ENCODE measurements at places on chromosomes 2 and 18.

GRCh38 chr2:85674417-85674816 lies 6.4 kb upstream of the SFTPB start:
- no peak for DNase-seq

DNA sequence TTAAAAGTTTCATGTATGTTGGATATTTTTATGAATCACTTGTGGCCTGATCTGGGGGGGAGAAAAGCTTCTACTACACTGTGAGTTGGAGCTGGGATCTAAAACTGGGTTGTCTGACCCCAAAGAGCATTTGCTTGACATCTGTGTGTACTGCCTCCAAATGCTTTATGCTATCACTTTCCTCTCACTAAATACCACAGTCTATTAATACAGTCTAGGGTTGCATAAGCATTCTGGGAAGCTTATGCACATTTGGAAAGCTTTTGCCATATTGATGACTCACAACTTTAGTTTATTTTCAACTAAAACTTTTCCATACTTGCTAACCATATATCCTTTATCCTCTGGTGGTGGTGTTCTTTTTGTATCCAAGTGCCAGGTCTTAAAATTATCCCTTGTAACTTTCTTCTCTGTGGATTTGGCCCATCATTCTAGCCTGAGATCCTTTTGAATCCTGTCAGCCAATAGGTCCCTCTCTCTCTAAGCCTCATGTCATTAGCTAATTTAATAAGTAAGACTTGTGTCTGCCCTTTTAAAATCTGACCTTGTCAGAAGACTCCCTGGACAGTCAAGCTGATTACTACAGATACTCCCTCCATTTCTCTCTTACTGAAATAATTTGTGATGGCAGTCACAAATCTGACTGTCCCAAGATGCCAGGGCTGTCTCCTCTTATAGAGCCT lies 72.7 kb downstream of the NXPH2 start:
- no peak for DNase-seq

DNA sequence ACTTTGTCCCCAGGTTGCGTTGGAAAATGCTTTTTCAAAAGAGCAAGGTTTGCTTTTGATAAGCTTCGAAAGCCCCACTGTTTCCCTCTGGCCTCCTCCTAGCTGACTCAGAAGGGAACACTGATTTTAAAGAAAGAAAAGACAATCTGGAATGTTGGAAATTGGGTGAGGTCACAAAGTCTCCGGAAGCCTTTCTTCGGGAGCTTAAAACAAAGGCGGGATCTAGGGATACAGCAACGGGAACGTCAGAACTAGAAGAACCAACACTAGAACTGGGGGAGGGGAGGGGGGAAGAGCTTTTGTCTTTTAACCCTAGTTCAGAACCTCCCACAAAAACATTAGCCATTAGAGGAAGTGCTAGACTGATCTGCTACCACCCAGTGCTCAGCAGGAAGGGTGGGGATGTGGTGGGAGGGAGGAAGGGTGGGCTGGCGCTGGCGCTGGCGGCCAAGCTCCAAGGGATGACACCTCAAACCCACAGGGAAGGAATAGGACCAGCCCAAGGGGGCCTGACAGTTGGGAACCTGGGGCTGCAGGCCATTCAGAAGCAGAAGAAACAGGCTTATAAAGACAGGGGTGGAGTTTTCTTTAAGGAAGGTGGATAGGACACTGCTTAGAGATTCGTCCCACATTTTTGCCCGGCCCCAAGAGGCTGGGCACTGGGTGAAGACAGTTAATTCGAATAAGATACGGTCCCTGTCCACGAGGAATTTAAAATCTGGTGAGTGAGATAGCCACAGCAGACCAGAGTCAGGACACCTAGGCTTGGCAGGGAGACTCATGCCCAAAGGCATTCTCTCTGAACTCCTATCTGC lies 1.7 kb downstream of the TMSB10 start:
- no peak for DNase-seq

DNA sequence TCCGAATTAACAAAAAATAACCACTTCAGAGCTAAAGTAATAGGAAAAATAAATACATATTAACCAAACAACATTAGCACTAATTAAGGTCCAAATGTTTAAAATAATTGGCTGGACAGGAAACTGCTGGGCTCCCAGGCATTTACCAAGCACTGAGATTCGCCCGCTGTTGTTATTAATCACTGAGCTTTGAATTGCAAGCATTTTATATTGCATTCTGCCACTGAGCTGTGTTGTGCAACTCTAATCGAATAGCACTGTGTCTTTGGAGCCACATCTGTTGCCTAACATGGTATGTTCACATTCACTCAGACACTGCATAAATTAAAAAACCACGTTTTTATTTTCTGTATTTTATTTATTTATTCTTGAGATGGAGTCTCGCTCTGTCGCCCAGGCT lies 88.9 kb downstream of the SOWAHC start:
- DNase-seq = no peak

DNA sequence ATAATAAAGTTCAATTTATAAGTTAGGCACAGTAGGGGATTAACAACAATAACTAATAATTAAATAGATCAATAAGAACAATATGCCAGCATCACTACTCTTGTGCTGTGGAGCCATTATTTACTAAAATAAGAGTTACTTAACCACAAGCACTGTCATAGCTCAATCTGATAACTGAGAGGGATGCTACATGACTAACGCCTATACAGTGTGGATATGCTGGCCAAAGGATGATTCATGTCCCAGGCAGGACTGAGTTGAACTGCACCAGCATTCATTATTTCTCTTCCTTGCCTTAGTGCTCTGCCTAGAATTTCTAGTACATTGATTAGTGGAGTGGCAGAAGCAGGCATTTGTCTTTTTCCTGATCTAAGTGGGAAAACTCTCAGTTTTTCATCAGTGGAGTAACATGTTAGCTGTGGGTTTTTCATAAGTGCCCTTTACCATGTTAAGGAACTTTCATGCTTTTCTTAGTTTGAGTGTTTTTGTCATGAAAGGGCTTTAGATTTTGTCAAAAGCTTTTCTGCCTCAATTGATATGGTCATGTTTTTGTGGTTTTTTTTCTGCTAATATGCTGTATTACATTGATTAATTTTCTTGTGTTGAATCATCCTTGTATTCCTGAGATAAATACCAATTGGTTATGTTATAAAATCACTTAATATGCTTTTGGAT lies 21.7 kb downstream of the KIAA1328 start:
- DNase-seq = no peak

GRCh38 chr2:111705711-111706336 lies 178.2 kb downstream of the ANAPC1 start:
- no peak for DNase-seq

DNA sequence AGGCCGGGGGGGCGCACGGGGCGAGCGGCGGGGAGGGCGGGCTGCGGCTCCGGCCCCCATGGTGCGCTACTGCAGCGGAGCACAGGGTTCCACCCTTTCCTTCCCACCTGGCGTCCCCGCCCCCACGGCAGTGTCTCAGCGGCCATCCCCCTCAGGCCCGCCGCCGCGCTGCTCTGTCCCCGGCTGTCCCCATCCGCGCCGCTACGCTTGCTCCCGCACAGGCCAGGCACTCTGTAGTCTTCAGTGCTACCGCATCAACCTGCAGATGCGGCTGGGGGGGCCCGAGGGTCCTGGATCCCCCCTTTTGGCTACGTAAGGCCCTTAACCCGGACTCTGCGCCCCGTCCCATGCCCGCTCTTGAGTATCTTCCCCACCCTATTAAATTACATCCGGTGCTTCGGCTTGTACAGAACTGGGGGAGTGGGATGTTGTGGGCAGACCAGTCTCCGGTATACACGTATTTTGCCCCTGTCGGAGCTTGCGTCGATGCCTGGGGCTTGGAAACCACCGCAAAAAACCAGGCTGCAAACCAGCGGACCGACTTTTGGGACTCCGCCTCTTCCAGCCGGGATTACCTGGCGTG lies 598 bp upstream of the WBP1 start:
- DNase-seq = no peak

DNA sequence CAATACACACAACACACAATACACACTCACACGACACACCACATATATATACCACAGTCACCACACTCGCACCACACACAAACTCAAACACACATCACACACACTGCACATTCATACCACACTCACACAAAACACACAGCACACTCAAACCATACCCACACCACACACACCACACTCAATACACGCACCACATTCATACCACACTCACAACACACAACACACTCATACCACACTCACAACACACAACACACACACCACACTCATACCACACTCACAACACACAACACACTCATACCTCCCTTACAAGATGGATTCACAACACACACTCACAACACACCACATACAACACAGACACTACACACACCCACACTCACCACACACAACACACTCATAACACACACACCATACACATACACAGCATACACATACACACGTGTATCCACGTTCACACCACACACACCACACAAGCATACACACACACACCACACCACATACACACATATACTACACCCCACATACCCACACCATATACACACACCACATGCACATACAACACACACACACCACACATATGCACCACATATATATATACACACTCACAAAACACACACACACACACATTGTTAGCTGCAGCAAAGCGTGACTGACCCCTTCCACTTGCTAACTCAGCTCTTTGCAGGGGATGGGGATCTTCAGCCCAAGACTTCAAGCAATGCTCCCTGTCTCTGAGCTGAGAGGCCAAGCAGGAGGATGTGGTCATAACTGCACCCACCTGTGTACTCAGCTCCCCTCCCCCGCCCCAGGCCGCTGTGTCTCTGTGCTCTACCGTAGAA lies 59.0 kb downstream of the SDC1 start:
- DNase-seq = no peak

GRCh38 chr2:177641331-177641730 lies 248.8 kb downstream of the AGPS start:
- no peak for DNase-seq

DNA sequence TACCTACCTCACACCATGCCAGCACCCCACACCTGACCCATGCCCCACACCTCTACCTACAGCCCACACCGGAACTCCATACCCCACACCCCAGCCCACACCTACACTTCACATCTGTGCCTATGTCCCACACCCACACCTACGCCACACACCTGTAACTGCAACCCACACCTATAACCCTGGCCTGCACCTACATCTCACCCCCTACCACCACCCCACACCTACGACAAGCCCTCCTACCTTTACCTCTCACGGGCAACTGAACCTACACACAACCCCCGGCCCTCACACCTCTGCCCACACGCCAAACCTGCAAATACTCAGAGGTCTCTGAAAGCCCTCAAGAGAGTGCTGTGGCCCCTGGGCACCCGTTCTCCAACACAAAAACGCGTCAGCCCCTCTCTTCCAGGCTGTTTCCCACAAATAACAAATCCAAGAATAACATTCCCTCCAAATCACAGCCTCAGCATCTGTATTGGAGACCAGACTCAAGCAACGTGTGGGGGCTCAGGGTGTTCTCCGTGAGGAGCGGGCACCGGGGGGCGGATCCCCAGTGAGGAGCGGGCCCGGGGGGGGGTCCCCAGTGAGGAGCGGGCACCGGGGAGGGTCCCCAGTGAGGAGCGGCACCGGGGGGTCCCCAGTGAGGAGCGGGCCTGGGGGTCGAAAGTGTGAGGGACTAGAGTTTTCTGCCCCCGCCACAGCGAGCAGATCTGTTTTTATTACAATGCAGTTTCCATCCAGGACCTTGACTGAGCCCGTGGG lies 33.4 kb downstream of the SLC66A2 start:
- no peak for DNase-seq

- DNase-seq = no peak
Observed at GRCh38 chr2:6510532-6510931, 355.2 kb downstream of the CMPK2 start.

GRCh38 chr2:1136067-1136466 lies 185.4 kb downstream of the SNTG2 start:
- no peak for DNase-seq

GRCh38 chr2:215921895-215922294 lies 91.5 kb downstream of the MREG start:
- no peak for DNase-seq

DNA sequence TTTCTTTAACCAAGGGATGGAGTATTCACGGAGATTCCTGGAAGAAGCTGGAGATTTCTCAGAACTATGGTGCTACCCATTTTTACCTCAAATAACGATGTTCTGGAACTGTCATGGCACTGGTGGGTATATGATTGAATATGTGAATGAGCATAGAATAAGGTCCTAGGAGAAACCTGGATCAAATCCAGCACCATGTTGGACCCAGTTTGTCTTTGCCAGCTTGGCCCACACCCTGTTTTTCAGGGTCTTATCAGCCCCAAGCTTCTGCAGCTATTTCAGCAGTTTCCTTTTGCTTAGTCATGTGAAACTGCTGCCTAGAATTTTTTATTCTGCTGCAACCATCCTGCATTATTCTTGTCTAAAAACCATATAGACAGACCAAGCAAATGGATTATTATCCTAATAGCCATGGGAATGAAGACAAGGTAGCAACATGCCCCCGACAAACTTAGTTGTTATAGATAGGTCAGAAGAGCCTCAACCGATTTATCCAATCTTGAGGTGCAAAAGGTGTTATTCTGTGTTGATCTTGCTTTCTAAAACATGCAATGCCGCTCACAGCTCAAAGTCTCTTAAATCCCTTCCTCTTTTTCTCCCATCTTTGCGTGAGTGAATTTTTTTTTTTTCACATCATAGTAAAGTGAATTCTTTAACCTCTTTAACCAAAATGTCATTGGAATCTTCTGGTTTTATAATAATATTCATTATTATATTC lies 133.6 kb downstream of the PRPF40A start:
- DNase-seq = no peak

DNA sequence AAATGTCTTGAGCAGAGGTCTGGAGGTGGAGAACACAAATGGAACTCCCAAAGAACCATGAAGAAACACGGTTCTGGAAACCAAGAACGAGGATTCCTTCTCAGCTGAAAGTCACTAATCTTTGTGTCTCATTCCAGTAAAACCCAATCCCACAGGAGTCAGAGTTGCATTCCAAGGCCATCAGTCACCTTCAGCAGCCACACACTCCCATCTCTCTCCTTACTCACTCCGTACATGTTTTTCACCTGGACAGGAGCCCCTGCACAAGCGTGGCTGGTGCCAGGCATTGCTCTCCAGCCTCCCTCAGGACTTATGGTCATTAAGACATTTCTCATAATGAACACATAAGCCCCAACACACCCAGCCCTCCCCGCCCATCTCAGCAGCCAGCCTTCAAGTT lies 175.4 kb upstream of the SIX2 start:
- no peak for DNase-seq

DNA sequence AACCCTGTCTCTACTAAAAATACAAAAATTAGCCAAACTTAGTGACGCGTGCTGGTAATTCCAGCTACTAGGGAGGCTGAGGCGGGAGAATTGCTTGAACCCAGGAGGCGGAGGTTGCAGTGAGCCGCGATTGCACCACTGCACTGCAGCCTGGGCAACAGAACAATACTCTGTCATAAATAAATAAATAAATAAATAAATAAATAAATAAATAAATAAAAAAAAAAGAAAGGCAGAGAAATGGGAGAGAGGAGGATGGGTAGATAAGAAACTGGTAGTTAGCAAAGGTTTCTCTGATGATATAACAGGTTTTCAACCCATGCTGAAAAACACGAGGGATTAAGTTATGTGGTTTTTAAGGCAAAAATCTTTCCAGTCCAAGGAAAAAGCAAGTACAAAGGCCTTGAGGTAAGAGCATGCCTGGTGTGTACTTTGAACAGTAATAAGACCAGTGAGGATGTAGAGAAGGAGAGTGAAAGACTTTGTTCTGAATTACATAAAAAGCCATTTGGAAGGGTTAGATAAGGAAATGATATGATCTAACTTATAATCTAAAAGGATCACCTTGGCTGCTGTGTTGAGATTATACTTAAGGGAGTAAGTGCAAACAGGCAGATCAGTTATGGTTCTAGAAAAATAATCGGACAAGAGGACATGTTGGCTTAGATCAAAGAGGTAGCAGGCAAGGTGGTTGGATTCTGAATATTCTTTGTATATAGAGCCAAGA lies 159.3 kb downstream of the PTH2R start:
- no peak for DNase-seq

- no peak for DNase-seq
Observed at GRCh38 chr18:46471809-46472498, 185.1 kb downstream of the LOXHD1 start.
